ENCODE measurements at places on chromosomes 5 and 9. TPM values are rescaled to one million over a fixed set of nuclear protein-coding genes. Genes with fewer than 3 reads are reported as not detected.

DNA sequence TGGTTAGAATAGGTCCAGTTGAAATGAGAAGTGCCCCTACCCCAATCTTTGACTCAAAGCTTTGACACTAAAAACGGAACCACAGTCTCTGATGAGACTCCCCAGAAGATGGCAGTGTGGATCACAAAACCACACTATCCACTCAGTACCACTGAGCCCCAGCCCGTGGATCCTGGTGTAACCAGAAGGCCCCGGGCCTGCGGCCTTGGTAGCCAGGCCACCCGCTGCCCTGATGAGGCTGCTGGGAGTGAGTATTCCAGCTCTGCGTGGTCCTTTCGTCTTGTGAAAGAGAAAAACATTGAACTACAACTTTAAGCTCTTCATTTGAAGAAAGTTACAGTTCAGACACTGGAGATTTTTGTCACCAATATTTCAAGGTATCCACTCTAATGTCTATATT, 42.2 kb upstream of the FBP1 start:
- DNase-seq, result peak; percentile 86

- DNase-seq, result no peak
Measured at GRCh38 chr5:123209502-123210027, 120.5 kb downstream of the PRDM6 start.

DNA sequence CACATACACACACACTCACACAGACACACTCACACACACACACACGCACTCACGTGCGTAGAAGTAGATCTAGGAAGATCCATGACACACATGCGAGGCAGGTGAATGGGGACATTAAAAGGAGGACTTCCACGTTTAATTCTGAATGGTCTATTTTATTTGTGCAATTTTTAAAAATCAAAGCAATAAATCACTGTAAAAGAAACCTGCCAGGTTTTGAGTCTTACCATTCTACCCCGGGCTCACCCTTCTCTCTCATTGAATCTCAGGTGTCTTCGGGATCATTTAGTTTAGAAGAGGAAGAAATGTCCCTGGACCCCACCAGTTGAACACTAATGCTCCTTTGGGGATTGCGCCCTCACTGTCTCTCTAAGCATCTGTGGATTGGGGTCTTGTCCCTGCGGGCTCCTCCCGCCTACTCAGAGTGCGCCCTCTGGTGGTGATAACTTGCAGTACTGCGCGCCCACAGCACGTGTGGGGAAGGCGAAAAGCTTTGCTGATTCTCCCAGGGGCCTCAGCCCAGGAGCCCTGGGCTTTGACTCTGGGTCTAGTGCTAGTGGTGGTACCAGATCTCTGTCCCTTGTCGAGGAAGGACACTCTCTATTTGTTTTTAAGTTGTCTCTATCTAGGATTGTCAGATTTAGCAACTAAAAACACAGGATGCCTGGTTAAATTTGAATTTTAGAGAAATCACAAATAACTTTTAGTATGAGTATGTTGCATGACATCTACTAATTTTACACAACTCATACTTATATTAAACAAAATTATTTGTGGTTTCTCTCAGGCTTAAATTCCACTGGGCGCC, 34.8 kb downstream of the BOD1 start:
- peak; percentile 86 for DNase-seq

- DNase-seq, result peak; percentile 85
Measured at GRCh38 chr5:66558560-66558959, 37.6 kb upstream of the MAST4 start.

- DNase-seq, result no peak
Measured at GRCh38 chr5:84715091-84715490, 330.4 kb upstream of the EDIL3 start.

DNA sequence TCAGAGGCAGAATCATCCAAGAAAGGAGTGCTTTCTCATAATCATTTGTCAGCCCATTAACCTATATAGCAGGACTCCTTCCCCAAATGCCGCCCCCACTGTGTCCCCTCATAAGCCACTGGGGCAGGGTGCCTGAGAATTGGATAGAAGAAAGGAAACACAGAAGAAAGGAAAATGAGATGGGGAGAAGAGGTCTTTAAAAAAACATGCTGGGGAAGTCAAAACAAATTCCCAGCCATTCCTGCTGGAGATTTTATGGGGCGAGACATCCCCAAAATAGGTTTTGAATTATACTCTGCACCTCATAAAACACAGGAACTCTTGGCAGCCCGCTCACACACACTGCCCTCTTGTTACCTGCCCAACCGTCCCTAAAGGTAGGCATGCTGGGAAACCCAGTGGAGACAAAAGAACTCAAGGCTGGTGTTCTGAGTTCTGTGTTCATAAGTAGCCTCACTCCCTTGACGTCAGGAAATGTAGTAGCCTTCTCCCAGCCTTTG, 19.7 kb downstream of the ASTN2 start:
- DNase-seq, result no peak

- DNase-seq, result no peak
Measured at GRCh38 chr5:3827624-3828023, 232.0 kb downstream of the IRX1 start.

- no peak for DNase-seq
Measured at GRCh38 chr9:119559056-119559455, 189.8 kb upstream of the BRINP1 start.

- no peak for DNase-seq
Measured at GRCh38 chr5:138275379-138275782, 960 bp upstream of the GFRA3 start.

DNA sequence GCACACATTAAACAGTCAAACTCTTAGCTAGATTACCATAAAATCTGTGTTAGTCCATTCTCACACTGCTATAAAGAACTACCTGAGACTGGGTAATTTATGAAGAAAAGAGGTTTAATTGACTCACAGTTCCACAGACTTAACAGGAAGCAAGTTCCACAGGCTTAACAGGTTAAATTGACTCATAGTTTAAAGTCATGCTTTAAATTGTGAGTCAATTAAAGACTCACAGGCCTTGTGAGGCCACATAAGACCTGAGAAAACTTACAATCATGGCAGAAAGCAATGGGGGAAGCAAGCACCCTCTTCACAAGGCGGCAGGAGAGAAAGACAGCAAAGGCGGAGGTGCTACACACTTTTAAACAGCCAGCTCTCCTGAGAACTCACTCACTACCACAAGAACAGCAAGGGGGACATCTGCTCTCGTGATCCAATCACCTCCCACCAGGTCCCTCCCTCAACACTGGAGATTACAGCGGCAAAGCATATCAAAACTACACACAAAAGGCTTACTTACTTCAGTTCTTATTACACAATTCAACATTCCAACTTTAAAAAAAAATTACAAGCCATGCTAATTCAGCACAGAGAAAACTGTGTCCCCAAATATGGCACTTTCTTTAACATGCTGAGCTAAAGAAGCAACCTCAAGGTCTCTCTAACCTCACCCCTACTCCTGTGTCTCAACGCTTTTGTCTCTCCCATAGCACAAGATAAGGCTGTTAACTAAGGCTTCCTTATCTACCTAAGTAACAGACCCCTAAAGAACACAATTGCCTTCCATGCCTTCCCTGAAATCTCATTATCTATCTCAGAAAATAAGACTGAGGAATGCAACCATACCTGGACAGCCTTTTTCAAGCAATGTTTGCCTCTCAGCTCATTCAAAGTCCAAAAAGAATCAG, 805.1 kb downstream of the NR2F1-AS1 start:
- no peak for DNase-seq

GRCh38 chr5:137095597-137095996, 403.5 kb downstream of the SPOCK1 start:
- no peak for DNase-seq

DNA sequence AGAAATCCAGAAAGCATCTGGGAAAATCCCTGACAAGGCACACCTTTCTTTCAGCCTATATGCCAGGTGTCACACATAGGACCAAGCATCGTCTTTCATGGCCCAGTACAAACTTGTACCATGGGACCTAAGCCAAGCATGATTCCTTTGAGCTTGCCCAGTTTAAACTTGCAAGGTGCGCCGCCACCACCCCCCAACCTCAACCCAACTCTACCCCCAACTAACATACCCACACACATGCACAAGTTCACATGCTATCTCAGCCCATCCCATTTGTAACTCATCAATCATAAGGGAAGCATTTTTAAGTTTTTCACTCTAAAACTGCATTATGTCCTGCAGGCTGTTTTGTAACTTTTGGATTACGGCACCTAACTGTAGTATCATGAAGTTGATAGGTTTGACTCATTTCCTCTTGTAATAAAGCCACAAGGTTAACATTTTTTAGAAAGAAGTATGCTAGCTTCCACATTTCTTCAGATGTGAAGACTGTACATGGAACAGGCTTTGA, 145.9 kb upstream of the FST start:
- no peak for DNase-seq

DNA sequence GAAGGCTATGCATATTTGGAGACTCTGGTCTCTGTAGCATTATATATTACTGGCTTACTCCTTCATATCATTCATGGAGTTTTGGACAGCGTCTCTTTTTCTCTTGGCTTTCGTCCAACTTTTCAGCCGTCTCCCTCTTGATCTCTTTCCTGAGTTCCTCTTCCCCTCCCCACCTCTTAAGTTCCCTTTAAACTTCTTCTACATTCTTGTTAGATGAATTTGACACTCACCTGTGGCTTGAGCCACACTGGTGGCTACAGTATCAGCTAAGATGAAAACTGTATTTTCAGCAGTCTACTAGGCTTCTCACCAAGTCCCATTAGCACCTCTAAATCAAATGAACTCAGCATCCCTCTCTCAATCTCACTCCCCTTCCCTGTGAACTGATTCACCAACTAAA, 128.1 kb downstream of the STARD4 start:
- no peak for DNase-seq

GRCh38 chr5:123937230-123937629, 425.3 kb downstream of the CSNK1G3 start:
- peak; percentile 56 for DNase-seq

DNA sequence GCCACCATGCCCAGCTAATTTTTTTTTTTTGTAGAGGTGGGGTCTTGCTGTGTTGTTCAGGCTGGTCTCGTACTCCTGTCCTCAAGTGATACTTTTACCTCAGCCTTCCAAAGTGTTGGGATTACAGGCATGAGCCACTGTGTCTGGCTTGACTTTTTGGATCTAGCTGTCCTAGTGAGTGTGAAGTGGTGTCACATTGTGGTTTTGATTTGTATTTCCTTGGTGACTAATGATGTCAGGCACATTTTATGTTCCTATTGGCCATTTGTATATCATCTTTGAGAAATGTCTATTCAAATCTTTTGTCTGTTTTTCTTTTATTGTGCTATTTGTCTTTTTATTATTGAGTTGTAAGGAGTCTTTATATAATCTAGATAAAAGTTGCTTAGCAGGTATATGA, 53.5 kb upstream of the MCCC2 start:
- DNase-seq, result peak; percentile 66

GRCh38 chr5:122463221-122463620, 151.2 kb downstream of the SNCAIP start:
- no peak for DNase-seq

DNA sequence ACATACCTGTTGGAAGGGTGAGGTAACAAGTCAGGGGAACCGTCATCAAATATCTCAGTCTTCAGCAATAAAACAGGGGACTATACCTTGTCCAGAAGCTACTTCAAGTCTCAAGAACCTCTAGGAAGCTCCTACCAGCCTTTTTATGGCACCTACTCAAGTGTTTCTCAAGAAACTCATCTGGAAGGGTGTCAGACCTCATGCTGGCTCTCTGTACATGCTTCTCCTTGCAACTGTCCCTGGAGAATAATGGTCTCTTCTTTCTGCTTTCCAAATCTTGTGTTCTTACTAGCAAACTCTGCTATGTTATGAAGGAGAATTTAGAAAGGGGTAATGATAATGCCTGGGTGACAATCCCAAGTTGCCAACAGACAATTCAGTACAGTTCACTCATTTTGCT, 8.3 kb upstream of the PTAR1 start:
- DNase-seq, result no peak

The PTRH1 gene
- total RNA-seq, result 22.8 TPM

The CMYA5 gene
- total RNA-seq, result 0.14 TPM

The FBP1 gene
- not detected for total RNA-seq

The CD274 gene
- 57.6 TPM for total RNA-seq

The ARSI gene
- not detected for total RNA-seq

The SHROOM1 gene
- total RNA-seq, result 7.4 TPM

The ZNF366 gene
- total RNA-seq, result not detected

The SOWAHA gene
- total RNA-seq, result 0.59 TPM

The TMEM232 gene
- total RNA-seq, result 1.6 TPM

Data from activated CD4-positive, alpha-beta T cell treated with anti-CD3 and anti-CD28 coated beads, Interleukin-2, amount 10 ng/mL, durations not matched to agents 24 days and 14 days (primary cell).